ENCODE measurements at places on chromosomes 3 and 15.

DNA sequence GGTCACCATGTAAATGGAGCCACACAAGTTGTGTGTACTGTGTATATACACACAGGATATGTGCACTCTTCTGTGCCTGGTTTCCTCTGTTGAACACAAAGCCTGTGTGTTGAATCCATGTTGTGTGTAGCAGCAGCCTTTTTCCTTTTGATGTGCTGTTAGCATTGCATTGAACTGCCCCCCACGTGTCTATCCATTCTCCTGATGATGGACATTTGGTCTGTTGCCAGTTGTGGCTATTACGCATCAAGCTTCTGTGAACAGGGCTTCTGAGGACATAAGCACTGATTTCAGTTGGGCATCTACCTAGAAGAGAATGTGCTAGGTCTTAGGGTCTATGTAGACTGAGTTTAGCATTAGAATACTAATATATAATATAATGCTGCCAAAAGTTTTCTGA lies 77.4 kb downstream of the LSM3 start:
- DNase-seq, result no peak

DNA sequence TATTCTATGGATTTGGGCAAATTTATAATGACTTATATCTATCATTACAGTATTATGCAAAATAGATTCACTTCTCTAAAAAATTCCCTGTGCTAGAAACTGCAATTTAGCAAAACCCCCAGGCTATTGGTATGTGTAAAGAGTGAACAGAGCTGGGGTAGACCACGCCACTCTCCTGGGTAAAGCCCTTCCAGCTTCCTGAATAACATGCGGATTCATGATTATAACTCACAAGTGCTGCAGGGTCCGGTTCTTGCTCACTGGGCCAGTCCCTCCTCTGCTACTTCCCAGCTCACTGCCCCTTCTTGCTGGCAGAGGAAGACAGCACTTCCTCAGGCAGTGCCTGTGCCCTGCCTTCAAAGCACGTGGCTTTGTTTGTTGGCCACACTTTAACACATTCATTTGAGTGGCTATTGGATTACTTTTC lies 4.1 kb downstream of the CD80 start:
- no peak for DNase-seq

- no peak for DNase-seq
Measured at GRCh38 chr3:153166796-153167195, 4.8 kb downstream of the RAP2B start.

DNA sequence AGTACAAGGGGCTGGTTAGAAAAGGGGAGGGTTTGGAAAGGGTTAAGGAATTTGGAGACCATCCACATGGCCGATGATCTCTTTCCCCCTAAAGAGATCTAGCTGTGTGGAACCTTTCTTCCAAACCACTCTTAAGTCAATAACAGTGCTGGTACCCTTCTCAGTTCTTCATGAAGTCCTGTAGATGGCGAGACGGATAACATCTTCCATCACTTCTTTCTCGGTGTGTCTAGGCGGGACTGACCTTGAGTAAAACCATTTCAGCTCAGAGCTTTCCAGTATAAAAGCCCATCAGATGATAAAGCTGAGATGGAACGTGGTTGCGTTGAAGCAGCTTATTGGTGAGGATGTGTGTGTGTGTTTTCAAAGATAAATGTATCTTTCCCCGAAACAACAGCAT lies 151.5 kb upstream of the BHLHE40 start:
- no peak for DNase-seq

- peak; percentile 98 for DNase-seq
Measured at GRCh38 chr15:62060113-62060895, at the start of gene VPS13C. VPS13C (minus strand) TSS chr15:62060447; CDS start chr15:62060374, 73 bp downstream.

DNA sequence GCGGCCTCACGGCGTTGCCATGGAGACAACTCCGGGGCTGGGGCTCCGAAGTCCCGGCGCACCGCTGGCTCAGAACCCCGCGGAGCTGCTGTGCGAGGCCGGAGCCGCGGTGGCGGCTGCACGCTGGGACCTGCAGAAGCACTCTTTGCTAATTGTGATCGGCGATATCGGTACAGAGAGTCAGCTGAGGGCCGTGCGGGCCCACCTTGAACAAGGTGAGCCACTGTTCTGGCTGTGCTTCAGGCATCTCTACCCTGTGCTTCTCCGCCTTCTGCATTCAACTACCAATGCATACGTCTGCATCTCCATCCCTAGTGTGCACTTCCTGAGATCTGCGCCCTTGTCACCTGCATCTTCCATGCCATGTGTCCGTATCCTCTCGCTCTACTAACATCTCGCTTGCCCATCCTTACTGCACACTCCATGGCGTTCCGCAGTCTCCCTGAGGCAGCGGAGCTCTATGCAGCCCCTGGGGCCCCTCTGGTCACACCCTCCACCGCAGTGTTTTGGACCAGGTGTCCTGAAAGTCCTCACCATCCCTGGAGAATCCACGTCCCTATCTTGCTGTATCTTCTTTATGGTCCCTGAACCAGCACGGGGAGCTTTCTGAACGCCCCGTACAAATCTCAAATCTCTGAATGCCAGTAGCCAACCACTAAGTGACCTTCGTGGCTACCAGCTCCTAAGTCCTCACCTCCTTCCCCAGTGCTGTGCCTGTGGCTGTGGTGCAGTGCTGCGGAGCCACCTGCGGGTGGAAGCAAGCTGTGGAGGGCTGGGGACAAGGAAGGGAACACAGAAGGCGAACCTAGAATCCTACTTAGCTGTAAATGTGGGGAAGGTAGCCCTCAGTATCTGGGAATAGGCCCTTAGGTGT lies 6.2 kb upstream of the MAP1A start:
- no peak for DNase-seq

GRCh38 chr15:81072551-81072950 lies 61.5 kb upstream of the CFAP161 start:
- DNase-seq, result no peak

DNA sequence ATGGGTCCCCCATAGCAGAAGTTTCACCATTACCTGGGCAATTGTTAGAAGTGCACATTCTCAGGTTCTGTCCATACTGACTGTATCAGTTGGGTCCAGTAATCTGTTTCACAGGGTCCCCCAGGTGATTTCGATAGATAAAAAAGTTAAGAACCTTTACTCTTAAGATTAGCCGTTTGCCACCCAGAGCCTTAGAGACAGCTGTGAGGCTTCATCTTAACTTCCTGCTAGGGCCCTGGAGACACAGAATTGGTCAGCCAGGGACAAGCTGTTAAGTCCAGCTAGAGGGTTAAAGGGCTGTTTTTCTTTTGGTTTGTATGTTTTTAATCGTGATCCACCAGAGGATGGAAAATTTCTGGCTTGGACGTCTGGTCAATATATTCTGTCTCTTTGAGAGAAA lies 6.7 kb downstream of the FAM162A start:
- no peak for DNase-seq

GRCh38 chr3:120560304-120561250 lies 35.6 kb upstream of the NDUFB4 start:
- DNase-seq, result no peak
